ENCODE measurements at places on chromosomes 11 and 22.

- no peak for DNase-seq
These were observed 150.5 kb downstream of the FEZ1 start for GRCh38 chr11:125345421-125346178.

GRCh38 chr22:48103126-48103875 is 1340.9 kb downstream of the TBC1D22A start:
- DNase-seq, result no peak

- no peak for DNase-seq
These were observed 718.8 kb downstream of the CNTN5 start for GRCh38 chr11:99739464-99740089.

- DNase-seq, result no peak
These were observed 4.8 kb upstream of the FTH1 start for GRCh38 chr11:61972112-61972671.

GRCh38 chr11:4610258-4610935 is 2.4 kb upstream of the TRIM68 start:
- DNase-seq, result no peak

- DNase-seq, result no peak
These were observed 627 bp downstream of the RNF215 start for GRCh38 chr22:30386608-30386959.

DNA sequence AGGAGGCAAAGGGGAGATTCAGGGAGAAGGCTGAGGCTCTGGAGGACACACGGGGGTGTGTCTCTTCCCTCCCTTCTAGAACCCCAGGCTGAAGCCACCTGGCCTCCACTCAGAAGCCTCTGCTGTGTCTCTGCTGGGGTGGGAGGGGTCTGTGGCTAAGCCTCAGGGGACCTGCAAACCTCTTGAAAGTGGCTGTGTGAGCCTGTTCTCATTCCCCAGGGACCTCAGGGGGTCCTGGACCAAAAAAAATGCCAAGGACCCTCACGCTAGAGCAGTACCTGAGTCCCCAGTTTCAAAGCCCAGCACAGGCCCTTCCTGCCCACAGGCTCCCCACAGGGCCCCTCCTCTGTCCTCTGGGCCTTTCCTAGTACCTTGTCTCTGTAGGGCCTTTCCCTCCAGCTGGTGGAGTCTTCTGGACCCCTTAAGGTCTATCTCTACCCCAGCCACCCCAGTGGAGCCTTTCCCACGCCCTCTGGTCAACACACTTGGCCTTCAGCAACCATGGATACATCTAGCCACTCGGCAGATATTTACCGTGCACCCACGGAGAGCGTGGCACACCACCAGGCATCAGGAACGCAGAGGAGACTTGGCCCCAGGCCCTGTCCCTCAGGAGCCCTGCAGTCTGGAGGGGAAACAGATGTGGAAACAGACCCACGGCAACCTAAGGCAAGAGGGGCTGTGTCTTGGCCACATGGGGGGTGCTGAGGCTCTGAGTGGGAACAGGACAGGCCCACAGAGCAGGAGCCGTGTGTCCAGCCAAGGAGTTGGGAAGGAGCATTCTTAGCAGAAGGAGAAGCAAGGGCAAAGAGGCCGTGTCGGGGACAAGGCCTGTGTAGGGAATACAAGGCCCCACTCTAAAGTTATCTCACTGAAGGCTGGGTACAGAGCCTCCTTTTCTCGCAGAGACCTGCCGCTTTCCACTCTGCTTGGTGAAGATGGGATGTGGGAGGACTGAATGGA is 18.5 kb downstream of the PLA2G6 start:
- DNase-seq, result no peak

DNA sequence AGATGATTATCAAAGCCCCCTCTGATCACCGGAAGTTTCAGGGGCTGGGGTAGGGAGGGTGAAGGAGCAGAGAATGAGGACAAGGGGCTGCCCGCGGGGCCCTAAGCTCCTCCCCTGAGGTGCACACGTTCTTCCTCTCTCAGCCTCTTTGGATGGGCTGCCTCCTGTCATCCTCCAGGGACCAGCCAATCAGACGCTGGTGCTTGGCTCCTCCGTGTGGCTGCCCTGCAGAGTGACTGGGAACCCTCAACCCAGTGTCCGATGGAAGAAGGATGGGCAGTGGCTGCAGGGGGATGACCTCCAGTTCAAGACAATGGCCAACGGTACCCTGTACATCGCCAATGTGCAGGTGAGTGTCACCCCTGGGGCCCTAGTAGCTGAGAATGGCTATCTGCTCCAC is 7.5 kb downstream of the ROBO3 start:
- no peak for DNase-seq

DNA sequence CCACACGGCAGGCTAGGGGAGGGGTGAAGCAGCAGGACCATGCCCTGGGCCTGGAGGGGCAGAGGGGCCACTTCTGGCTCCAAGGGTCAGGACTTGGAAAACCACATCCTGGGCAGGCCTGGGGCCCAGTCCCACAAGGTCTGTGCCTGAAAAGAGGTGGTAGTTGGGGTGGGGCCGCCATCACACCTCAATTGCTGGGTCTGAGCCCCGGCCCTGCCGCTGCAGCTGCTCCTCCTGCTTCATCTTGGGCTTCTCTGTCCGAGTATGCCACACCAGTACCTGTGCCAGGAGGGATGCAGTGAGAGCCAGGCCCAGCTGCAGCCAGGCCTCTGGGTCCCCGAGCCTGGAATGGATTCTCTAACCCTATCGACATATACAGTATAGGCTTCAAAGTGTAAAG is 2.5 kb downstream of the ROM1 start:
- no peak for DNase-seq

DNA sequence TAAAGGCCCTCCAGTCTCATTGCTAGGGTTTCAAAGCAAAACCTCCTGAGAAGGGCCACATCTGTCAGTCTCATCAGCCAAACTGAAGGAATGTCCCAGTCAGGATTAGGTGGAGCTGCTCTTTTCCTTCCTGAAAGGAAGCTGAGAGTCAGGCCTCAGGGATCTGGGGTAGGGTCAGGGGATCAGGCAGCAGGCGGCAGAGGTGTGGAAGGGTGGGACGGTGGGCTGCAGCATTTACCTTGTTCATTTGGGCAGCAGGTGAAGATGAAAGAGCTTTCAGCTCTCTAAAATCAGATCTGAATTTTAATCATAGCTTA is 17.8 kb downstream of the CD82 start:
- DNase-seq, result no peak

DNA sequence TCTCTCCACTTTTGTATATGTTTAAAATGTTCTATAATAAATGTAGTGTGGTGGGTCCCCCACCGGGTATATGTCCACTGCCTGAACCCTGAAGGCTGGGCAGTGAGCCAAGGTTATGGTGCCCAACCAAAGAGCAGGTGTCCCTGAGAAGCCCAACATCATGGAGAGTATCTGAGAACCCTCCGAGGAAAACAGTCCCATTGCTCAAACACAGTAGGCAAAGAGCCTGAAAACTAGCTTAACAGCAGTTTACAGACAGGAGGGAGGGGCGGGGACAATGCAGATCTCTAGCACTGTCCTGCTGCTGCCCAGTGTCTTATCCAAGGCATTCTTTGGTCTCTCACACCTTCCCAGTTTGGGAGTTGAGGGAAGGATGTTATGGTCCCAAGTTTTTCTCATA is 91.0 kb downstream of the TMPRSS5 start:
- no peak for DNase-seq

DNA sequence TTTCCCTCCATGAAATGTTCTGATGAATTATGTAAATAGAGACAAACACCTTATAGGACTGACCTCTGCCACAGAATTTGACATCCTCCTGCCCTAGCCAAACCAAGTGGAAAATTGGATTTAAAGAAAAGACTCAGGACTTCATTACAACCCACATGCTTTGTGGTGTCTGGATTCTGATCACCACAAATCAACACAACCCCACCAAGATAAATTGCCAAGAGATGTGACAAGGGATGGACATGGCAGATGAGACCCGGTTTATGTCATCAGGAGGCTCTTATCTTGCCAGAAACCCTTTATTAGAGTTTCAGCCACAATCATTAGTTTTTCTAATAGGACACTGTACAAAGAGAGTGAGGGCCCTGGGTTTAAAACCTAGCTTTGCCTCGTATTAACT is 57.9 kb upstream of the SLC6A5 start:
- no peak for DNase-seq

- DNase-seq, result no peak
These were observed 16.5 kb downstream of the PATZ1 start for GRCh38 chr22:31329453-31330215.

- no peak for DNase-seq
These were observed 44.0 kb upstream of the KIRREL3 start for GRCh38 chr11:127044535-127044934.

DNA sequence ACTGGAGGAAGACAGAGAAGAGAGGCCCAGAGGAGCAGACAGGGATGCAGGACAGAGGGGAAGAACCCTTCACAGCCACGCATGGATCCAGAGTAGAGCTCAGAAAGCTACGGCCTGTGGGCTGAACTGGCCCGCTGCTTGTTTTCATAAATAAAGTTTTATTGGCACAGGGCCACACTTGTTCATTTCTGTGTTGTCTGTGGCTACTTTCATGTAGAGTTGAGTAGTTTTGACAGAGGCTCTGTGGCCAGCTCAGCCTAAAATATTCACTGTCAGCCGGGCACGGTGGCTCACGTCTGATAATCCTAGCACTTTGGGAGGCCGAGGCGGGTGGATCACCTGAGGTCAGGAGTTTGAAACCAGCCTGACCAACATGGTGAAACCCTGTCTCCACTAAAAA is 26.2 kb upstream of the GAL start:
- no peak for DNase-seq

DNA sequence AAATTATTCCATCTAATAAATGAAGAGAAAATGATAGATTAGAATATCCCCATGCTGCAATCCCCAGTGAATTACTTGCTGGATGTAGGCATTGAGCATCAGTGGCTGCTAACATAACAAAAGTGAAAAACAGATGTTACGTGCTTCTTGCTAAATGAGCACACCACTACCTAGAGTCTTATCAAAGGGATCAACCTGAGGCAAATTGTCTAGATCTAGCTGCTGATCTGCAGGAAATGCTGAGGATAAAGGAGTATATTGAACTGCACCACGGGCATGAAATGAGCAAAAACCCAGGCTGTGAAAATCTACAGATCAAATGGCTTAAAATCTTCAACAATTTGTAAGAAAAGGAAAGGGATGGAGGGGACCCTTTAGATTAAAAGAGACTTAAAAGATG is 45.3 kb upstream of the SCUBE2 start:
- DNase-seq, result no peak

DNA sequence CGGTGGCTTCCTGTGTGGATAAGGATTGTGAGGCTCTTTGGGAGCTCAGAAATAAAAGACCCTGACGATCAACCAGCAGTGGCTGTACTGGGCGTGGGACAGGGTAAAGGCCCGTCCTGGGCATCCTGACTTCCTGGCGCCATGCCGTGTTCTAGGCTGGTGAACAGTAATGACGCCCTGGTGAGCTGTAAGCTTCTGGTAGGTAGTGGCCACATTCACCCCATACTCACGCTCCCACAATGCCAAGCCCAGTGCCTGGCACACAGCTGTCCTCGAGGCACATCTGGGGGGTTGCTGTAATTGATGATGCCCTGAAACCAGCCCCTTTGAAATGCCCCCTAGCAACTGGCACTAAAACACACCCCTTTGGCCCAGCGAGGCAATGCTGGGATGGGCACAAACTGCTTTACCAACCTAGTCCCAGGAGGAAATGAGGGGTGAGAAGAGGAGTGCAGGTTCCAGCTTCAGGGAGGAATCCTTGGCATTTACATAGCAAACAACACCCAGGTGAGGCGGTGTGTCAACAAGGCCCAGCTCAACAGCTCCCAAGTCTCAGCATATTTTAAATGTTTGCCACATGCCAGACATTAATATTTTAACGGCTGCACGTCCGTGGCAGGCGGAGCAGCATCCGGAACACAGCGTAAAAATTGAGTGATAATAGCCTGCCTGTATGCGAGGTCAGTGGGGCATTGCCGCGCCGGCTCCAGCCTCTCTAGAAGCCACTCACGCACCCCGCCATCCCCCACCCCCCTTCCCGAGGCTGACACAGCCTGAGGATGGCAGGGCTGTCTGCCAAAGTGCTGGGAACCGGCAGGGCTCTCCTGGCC is 79.3 kb downstream of the DSCAML1 start:
- no peak for DNase-seq

- DNase-seq, result no peak
These were observed 83.7 kb downstream of the RAB30 start for GRCh38 chr11:82987997-82988396.

DNA sequence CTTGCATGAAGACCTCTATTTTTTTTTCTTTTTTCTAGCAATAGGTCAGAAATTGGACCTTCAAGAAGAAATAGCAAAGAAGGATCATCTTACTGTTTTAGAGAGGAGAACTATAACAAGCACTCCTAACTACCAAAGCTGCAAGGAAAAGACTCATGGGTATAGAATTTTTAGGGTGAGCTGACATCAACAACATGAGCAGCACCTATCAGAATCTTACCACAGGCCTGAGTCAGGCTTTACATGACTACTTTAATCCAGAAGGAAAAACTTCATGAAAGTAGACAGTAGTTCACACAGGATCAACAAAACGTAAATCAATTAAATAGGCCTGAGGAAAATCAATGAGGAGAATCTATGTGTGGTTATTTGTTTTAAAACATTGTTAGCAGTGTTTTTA is 130.5 kb downstream of the FAM76B start:
- DNase-seq, result no peak

GRCh38 chr11:8370812-8371515 is 107.3 kb upstream of the LMO1 start:
- no peak for DNase-seq

GRCh38 chr11:96464700-96465307 is 75.0 kb downstream of the JRKL start:
- DNase-seq, result no peak

DNA sequence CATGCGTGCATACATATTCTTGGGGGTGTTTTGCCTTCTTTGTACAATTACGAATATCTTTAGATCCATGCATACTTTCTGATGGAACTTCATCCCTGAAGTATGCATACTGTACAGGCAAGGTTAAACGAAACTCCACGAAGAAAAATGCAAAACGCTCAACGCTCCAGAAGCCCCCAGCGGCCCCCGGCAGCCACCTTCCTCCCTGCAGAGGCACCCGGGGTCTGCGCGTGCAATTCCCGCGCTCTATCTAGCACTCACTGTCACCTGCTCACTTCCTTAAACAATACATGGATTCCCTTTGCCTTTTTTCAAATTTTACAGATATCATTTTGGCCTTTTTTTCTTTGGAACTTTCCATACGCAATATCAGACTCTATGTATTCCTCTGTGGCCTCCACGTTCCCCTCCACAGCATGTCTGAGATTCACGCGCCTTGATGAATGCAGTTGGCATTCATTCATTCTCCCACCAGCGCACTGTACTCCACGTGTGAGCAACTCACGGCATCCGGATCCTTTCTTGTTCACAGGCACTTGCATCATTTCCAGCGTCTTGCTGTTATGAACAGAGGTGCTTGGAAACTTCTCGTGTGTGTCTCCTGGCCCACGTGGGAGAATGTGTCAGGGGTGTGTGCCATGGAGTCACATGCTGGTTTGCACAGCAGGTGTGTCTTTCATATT is 214.3 kb downstream of the CTTN start:
- DNase-seq, result no peak
